ENCODE measurements at places on chromosomes 1 and 21.

DNA sequence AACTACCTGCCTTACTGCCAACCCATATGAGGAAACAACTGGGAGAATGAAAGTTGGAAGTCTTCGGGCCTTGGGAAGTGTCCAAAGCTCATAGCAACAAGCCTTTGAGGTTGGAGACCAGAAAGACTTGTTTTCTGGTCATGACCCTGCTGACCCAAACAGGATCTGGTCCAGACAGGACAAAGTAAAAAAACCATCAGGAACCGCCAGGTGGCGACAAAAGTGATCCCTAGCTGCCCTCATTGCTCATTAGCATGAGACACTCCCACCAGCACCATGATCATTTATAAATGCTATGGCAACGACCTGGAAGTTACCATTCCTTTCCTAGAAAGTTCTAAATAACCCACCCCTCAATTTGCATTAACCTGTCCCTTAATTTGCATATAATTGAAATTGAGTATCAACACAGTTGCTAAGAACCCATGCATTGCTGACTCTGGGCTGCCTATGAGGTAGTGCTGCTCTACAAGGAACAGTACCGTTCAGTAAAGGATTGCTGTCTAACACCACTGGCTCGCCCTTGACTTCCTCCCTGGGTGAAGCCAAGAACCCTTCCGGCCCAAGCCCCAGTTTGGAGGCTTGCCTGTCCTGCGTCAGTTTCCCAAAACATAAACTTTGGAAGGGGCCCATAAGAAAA lies 89.0 kb downstream of the URB2 start:
- DNase-seq = no peak

DNA sequence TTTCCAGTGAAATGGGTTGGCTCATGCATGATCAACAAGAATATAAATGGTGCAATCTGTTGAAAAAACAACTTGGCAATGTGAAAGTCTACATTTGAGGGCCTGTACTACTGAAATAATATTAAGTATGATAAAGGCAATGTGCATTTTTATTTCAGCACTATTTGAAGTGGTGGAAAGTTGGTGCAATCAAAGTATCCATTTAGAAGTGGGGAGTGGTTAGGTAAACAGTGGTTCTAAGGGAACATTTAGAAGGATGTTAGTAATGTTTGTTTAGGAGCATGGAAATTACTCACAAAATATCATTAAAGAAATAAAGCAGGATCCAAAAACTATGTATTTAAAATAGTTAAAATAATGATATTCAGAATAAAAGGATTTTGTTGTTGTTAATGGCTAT lies 60.2 kb downstream of the CHRM3 start:
- DNase-seq = no peak

- no peak for DNase-seq
Measured at GRCh38 chr1:31523769-31524168, 52.5 kb upstream of the TINAGL1 start.

- DNase-seq = no peak
Measured at GRCh38 chr1:147574401-147574800, 33.1 kb downstream of the BCL9 start.

- no peak for DNase-seq
Measured at GRCh38 chr1:119330466-119331189, 38.0 kb upstream of the HAO2 start.

GRCh38 chr21:31490443-31490842 lies 146.4 kb upstream of the TIAM1 start:
- no peak for DNase-seq

GRCh38 chr1:48848035-48848434 lies 71.3 kb upstream of the BEND5 start:
- no peak for DNase-seq

DNA sequence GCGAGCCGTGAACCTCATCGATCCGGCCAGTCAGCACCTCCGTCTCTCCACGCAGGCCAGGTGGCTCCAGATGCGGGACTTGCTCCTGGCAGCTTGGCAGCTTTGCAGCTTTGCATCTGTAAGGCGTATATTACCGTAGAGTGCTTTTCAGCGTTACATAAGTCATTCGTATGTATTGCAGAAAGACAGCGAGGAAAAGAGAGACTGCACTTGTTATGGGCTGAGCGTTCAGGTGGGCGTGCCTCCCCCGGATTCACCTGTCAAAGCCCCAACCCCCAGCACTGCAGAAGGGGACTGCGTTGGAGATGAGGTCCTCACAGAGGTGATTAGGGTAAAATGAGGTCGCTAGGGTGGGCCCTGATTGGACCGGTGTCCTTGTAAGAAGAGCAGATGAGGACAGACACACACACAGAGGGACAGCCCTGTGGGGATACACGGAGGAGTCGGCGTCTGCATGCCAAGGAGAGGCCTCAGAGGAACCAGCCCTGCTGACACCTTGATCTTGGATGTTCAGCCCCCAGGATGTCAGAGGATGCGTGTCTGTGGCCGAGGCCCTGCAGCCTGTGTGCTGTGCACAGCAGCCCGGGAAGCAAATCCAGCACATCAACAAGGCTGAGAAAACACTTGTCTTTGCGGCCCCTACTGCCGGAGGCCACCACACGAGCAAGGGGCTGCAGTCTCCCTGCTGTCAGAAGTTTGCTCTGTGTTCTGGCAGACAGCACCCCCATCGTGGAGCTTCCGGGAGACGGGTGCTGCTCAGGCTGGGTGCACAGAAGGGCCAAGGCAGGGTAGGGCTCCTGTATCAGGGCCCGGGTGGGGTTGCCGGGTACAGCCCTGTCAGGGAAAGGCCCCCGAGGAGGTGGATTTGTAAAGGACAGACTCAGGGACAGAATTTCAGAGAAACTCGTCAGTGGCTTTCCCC lies 10.9 kb upstream of the AGPAT3 start:
- DNase-seq = no peak

DNA sequence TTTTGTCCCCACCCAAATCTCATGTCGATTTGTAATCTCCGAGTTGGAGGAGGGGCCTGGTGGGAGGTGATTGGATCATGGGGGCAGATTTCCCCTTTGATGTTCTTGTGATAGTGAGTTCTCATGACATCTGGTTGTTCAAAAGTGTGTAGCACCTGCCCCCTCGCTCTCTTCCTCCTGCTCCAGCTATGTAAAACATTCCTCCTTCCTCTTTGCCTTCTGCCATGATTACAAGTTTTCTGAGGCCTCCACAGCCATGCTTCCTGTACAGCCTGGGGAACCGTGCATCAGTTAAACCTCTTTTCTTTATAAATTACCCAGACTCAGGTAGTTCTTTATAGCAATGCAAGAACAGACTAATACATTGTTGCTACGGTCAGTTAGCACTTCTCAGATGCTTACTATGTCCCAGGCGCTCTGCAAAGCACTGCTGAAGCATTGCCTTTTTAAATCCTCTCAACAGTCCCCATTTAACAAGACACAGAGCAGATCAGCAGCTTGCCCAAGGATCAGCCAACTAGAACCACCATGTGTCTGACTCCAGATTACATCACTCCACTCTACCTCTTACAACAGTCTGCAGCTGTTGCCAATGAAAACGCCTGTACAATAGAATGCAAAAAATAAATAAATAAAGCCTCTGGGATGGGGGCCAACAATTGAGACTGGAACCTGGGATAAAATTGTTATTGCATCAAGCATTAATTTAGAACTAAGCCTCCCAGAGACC lies 52.4 kb upstream of the USP1 start:
- DNase-seq = no peak

- no peak for DNase-seq
Measured at GRCh38 chr1:241560146-241560848, 28.1 kb downstream of the KMO start.

DNA sequence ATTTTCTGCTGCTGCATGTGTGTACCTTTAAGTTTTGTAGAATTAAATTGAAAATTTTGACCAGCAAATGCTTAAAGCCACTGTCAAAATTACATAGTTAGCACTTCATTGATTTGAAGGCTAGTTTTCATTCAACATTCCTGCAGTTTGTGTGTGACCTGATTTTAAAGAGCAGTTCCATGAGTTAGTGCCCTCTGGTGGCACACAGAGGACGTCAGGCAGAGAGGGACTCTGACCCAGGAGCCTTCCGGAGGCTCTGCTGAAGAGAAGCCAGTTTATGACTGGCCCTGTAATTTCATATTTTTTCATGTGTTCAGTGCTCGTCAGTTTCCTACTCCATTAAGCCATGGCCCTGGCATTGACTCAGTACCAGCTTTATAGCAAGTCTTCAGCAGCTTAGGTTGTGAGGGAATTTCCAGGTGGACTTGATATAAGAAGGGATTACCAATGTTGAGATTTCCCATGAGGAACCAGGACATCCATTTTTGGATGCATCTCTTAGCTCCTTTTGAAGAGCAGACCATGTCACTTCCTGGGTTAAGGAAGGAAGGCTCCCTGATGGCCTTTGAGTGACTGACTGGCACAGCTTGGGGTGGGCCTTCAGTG lies 104.7 kb downstream of the CAMTA1 start:
- no peak for DNase-seq

DNA sequence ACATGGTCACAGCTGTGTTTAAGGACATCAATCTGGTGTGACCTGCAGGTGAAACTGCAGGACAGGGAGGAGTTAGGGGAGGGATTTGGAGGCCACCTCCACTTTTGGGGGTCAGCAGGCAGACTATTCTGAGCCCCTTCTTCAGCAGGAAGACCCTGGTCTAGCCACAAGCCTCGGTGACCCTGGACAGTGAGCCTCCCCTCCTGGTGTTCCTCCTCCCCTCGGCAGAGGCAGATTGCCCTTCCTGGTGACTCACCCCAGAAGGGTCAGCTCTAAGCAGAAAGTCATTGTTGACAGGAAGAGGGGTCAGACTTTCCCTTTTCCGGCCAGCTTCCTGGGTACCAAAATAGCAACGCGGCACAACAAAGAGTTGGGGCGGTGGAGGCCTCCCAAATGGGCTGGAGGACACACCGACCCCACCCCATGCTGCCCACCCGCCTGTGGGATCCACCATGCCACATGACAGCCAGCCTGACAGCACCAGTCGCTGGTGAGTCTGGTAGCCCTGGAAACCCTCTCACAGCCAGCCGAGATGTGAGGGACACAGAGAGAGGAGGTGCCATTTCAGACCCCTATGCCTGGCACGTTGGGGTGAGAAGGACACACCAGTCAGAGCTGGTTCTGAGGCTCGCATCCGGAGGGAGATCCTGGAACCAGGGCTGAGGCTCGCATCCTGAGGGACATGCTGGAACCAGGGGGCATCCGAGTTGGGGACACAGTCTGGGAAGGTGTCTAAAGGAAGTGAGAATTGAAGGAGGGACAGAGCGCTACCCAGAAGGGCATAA lies 14.7 kb upstream of the CSF1 start:
- no peak for DNase-seq

GRCh38 chr21:45867041-45867666 lies 114.4 kb upstream of the COL6A1 start:
- DNase-seq = no peak

DNA sequence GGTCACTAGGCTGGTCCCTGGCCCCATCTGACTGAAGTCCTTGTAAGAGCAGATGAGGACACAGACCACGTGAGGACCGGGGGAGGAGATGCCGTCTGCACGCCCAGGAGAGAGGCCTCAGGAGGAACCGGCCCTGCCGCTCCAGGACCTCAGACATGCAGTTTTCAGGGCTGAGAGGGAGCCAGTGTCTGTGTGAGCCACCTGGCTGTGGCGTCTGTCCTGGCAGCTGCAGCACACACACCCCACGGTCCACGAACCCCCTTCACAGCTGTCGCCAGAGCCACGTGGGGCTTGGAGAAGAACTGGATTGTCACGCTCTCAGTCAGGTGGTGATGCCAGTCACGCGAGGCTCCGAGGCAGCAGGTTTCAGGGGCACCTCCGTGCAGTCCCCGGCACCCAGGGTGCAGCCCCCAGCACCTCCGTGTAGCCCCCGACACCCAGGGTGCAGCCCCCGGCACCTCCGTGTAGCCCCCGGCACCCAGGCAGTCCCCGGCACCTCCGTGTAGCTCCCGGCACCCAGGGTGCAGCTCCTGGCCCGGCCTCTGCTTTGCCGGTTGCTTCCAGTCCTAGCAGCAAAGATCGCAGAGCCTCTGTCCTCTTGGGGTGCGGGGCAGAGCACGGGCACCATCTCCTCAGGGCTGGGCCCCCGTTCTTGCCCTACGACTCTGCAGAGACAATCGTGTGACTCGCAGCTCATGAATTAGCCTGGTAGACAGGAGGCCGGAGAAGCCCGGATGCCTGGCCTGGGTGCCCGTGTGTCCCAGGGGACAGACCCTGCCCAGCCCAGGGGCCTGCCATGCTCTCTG lies 19.0 kb upstream of the SUMO3 start:
- no peak for DNase-seq

GRCh38 chr1:7320661-7321060 lies 450.4 kb upstream of the VAMP3 start:
- no peak for DNase-seq

DNA sequence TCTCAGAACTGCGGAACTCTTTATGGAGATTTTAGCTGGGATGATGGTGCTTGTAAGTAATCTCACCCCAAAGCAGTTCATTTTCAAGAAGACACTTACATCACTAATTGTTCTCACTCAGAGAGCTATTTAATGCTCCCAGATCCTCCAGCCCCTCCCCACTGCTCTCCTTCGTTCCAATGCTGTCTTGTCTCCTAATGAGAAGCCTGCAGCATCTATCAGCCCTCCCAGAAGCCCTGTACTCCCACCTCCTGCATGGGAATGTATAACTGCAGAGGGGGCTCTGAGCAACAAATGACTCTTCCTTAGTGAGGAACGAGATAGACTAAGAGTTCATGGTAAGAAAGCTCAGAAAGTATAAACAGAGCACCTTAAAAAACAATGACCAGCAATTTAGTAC lies 377.4 kb upstream of the RUNX1 start:
- no peak for DNase-seq

DNA sequence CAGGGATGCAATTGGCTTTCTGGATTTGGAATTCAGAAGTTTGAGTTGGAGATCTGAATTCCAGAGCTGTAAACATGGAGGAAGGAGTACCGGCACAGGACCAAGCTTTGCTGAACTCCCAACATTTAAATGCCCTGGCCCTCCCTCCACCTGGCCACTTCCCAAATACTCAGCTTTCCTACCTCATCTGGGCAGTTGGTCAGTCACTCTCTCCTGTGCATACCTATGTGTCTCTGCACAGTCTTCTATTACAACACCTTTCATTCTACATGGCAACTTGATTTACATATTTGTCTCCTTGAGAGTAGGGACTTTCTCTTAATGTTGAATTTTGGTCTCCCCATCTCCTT lies 6.1 kb upstream of the KHDRBS1 start:
- DNase-seq = no peak

- no peak for DNase-seq
Measured at GRCh38 chr1:17525996-17526686, 13.4 kb upstream of the ARHGEF10L start.

DNA sequence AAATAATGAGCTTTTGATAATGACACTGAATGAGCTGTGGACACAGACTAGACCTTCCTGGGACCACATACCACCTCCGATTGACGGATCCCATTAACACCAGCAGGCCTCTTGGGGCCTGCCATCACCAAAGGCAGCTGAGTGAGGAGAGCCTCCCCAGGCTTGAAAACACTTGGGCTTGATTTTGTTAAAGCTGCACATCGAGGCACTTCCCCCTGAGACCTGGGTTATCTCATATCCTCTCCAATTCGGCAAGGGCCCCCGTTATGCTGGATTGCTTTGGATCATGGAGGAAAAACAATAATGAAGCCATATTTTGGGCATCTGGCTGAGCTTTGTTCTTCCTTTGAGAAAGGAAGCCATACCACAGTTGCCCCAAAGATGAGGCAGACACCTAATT lies 143.0 kb downstream of the AJAP1 start:
- no peak for DNase-seq
